SW 1271 (cell line): ENCODE measurements at places on chromosomes 6 and 20.

DNA sequence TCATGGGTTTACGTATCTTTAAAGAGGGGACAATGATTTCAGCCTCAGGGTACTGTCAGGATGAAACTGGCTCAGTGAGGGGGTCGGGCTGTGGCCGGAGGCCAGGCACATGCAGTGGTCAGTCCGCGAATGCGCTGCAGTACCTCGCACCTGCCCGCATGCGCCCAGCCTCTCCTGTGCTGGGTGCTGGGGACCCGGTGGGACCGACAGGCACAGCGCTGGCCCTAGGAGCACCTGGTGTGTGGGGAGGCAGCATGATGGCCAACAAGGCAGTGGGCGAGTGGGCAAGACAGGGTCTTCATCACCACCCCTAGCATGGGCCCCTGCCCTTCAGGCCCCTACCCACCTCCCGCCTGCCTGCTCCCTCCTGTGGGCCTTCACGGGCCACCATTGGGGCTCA lies 970 bp upstream of the CABLES2 start:
- no peak for DNase-seq

GRCh38 chr20:55614220-55614757 lies 391.0 kb downstream of the CBLN4 start:
- no peak for DNase-seq

- no peak for DNase-seq
Measured at GRCh38 chr20:1328680-1329330, at the start of gene SDCBP2. TSS of gene SDCBP2 (minus strand) at chr20:1329139. CDS start at chr20:1320416, 8,723 bp downstream.

DNA sequence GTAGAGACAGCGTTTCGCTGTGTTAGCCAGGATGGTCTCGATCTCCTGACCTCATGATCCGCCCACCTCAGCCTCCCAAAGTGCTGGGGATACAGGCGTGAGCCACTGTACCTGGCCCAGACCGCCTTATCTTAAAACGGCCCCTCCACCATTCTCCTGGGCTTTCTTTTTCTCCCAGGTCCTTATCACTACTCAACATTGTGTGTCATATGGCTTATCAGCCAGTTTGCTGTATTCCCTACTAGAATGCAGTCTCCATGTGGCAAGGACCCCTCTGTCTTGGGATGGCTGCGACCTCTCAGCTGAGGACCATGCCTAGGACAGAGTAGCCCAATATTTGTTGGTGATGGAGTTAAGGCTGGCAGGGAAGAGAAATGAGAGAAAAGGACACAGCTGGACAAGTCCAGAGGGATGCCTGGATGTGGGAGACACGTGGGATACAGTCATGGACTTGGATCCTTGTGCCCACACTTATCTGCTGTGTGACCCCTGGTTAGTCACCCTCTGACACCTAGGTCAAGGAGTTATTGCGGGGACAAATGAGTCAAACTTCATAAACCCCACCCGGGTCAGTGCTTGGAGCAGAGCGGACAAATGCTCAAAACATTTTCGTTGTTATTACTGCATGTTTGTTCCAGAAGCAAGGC lies 24.0 kb downstream of the ADA start:
- DNase-seq, result no peak

GRCh38 chr6:28343898-28344677 lies 5.7 kb upstream of the ZKSCAN3 start:
- DNase-seq, result no peak
